ENCODE measurements at places on chromosomes 7 and 10.

DNA sequence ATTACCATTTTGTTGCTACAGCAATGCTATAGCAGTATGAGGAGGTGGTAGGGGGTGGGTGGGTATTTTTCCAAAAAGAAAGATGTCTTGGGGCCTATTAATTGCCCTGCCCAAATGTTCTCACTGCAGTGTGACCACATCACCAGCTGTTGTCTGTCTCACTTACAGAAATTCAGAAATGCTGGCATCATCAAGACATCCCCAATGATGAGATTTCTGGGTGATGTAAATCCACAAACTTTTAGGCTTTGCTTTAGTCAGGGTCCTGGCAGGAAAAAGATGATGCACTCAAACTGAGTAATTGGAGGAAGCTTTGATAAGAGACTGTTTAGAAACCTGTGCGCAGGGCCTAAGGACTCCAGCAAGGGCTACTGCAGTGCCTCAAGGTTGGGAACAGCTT is 56.2 kb upstream of the OPN4 start:
- no peak for DNase-seq

GRCh38 chr7:101506531-101506930 is 122.6 kb downstream of the MYL10 start:
- DNase-seq = no peak

GRCh38 chr7:131935180-131935579 is 378.8 kb upstream of the PODXL start:
- no peak for DNase-seq

GRCh38 chr7:33774762-33775523 is 130.4 kb upstream of the BMPER start:
- no peak for DNase-seq

DNA sequence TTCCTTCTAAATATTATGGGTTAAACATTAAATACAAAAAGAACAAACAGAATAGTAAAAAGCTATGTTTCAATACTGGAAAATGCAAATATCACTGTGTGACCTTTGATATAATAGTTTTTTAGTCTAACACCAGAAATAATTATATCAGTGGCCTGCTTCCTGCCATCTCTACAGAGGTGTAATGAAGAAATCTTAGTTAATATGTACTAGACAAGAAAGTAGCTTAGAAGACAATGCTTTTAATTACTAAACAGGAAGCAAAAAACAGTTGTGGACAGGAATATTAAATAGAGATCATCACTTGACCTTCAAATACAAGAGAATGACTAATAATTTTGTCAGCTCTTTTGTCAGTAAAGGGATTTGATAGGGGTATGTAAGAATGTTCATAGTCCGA is 47.4 kb upstream of the LRRN3 start:
- no peak for DNase-seq

- no peak for DNase-seq
Measured at GRCh38 chr7:137983323-137984008, 18.4 kb downstream of the CREB3L2 start.

DNA sequence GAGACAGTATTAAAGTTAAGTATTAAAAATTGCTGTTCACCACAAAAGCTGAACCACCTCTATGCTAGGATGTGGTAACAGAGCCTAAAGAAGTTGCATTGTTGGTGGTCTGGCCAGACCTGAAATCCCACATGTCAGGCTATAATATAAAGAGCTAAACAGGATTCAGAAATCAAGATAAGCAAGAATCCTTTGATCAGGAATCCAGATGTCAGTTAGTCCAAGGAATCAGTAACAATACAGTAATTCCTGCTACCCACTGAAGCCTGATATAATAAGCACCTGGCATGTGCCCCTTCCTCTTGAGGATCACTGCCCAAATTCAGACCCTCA is 48.9 kb downstream of the ZNF277 start:
- DNase-seq = no peak

- DNase-seq = no peak
Measured at GRCh38 chr7:7274782-7275181, 92.4 kb downstream of the C1GALT1 start.

DNA sequence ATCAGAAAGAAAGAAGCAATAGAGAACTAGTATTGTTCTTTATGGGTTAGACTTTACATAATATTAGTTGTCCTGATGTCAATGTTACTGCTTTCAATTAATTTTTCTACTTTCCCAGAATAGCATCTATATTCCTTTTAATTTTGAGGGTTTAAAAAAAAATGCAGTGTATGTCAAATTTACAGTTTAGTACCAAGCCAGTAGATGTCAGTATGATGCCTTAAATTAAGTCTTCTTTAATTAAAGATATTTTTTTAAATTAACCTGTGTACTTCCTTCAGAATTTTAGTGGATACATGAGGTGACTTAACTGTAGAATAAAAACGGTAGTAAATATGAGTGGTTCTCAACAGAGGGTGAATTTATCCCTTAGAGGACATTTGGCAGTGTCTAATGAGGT is 35.2 kb upstream of the STOX1 start:
- no peak for DNase-seq

Data from activated CD8-positive, alpha-beta memory T cell treated with anti-CD3 and anti-CD28 coated beads for 4 hours (primary cell).